Amygdala (tissue), 56 donors: ENCODE measurements at places on chromosomes 5 and 9.

DNA sequence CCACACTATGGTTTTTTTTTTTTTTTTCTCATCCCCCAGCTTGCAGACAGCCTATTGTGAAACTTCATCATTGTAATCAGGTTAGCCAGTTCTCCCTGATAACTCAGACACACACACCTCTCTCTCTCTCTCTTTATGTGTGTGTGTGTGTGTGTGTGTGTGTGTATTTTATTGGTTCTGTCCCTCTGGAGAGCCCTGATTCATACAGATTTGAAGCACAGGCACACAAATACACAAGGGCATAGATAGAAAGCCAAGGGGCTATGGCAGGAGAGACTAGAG lies 20.6 kb upstream of the VCAN start:
- no peak for DNase-seq

- DNase-seq, result no peak
These were observed 248.7 kb downstream of the NR3C1 start for GRCh38 chr5:143154510-143155370.

DNA sequence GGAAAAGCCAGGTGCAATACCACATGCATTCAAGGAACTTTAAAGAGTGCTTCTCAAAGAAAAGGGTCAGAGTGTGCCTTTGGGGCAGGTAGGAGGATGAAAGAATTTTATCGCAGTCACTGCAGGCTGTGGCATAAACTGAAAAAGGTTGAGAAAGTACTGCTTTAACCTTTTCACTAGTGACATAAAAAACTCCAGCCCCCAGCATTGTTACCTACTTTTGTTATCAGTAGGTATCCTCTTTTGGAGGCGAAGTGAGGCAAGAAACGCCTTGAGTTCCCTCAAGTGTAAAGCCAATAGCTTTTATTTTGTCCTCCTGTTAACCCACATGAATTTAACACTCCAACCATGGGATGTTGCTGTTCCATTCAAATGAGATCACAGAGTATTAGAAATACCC lies 64.7 kb upstream of the CHD1 start:
- no peak for DNase-seq

DNA sequence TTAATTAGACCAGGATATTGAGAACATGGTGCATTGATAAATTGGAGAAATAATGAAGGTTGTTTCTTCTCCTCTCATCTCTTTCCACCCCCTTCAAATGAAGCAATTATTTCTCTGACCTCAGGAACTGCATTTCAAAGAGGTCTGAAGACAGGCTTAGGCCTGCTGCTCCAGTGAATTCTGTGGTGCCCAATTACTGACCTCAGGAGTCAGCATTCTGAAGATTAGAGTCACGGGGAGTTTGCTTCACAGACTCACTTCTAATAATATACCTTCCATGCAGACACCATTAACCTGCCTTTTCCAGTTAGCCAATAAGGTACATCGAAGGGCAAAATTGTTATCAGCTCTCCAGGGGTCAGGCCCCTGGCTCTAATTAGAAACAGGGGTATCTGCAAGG lies 270.9 kb downstream of the GAS1 start:
- no peak for DNase-seq

DNA sequence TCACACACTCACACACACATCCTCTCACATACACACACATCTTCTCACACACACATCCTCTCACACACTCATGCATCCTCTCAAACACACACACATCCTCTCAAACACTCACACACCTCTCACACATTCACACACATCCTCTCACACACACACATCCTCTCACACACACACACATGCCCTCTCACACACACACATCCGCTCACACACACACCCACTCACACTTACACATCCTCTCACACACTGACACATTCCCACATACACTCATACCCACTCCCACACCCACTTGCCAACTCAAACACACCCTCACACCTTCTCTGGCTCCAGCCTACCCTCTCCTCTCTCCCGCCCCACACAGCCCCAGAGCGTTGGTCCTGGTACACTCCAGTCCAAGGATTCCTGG lies 127.9 kb upstream of the SLC30A5 start:
- DNase-seq, result no peak

GRCh38 chr5:154236011-154236410 lies 45.5 kb downstream of the GALNT10 start:
- no peak for DNase-seq

- DNase-seq, result no peak
These were observed 16.7 kb downstream of the WHRN start for GRCh38 chr9:114488398-114489129.

DNA sequence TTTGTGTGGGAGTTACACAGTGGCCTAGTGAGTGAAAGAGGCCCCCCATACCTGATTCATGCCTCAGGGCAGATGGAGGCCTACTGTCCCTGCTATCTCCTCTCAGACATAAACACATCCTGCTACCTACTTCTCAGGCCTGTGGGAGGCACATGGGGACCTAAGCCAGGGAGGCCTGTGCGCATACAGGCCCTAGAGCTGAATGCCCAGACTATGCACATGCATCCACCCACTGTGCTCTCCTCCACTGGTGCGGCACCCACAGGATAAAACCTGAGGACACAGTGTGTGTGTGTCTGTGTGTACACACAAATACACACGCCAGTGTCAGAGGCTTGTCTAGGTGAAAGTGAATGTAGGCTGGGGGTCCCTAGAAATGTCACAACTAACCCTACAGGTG lies 1.4 kb downstream of the PAX5 start:
- no peak for DNase-seq

DNA sequence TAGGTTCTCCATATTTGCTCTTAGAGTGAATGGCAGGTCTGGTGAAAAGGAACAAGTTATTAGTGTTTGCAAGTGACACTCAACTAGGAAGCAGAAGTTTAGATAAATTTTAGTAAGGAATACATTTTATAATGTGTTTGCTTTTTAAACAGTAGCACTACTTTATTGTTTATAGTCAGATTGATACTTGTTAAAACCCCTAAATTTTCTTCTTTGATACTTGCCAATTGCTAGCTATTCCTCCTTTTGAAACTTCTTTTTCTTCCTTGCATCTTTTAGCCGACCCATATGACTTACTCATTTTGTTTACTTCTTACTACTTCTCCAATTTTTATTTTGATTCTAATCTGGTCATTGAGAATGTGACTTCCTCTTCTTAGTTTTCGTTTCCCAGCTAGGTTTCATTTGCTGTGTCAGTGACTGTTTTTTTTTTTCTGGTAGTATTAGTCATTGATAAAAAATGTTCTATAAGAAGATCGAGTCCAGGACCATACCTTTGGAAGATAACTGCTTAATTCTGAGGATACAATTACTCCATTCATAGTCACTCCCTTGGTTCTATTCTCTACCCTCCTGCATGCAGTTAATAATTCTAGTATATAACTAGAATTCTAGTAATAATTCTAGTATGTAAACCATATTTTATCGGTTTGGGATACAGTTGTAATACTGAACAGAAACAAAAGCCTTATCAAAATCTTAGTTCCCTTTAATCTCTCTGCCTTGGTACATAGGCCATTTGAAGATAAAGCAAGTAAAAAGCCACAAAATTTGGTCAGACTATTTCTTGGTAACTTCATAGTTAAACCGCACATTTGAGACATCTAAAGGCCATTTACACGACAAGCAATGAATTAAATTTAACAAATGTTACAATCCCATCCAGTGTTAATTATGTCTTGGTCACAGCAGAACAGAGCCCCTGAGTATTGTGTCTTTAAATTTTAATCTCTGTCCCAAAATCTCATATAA lies 2.8 kb upstream of the RICTOR start:
- DNase-seq, result no peak

DNA sequence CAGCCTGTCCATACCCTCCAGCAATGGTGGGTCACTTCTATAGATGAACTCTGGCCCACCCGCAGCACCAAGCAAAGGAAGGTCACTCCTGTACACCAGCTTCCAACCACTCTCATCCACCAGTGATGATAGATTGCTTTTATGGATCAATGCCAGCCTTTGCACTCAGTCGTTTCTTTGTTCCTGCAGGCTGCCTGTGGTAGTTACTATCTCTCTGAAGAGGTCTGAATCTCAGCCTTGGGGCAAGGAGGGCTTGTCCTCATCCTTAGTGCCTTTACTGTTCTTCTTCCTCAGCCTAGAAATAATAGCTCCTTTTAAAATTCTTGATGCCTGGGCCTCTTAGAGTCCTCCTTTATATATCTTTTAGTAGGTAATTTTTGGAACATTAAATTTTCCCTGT lies 100.8 kb downstream of the TMC1 start:
- no peak for DNase-seq
